Activated effector memory CD4-positive, alpha-beta T cell treated with anti-CD3 and anti-CD28 coated beads, Interleukin-2, amount 50 U/mL, for 16 hours (primary cell): ENCODE measurements at places on chromosomes 3 and 15.

- no peak for DNase-seq
Observed at GRCh38 chr15:84611631-84612030, 10.8 kb downstream of the ZSCAN2 start.

- DNase-seq: peak; percentile 48
Observed at GRCh38 chr15:69480932-69481331, 28.3 kb downstream of the RPLP1 start.

- DNase-seq: peak; percentile 50
Observed at GRCh38 chr15:31262143-31262530, 64.5 kb upstream of the KLF13 start.

DNA sequence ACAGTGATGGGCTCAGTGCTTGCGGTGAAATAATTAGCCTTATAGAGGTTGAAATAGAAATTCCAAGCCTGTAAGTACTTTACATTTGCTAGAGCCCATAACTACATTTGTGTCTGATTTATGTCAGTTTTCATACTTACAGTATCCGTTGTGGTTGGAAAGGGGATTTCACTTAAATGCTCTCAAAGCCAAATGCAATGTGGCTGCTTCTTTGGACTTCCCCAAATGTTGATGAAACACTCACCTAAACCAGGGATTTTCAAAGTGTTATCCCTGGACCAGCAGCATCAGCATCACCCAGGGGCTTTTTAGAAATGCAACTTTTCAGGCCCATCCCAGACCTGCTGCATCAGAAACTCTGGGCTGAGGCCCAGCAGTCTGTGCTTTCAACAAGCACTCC is 378.7 kb downstream of the MCTP2 start:
- no peak for DNase-seq

GRCh38 chr15:39211108-39211979 is 369.5 kb upstream of the THBS1 start:
- no peak for DNase-seq

GRCh38 chr15:78382114-78382880 is 42.1 kb downstream of the CRABP1 start:
- no peak for DNase-seq

DNA sequence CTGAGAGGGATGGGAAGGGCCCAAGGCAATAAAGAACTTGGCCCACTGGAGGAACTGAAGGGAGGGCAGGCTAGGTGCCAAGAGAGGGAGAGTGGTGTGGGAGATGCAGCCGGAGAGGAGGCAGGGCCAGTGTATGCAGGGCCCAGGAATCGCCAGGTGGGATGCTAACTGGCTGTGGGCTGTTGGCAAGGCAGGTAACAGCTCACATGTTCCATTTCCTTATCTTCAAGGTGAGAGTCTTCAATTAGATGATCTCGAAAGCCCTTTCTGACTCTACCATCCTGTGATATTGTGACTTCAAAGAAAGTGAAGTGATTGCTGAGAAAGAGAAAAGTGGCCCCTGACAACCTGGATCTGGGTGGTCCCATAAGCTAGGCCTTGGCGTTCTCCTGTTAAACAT is 49.0 kb downstream of the CASR start:
- no peak for DNase-seq

DNA sequence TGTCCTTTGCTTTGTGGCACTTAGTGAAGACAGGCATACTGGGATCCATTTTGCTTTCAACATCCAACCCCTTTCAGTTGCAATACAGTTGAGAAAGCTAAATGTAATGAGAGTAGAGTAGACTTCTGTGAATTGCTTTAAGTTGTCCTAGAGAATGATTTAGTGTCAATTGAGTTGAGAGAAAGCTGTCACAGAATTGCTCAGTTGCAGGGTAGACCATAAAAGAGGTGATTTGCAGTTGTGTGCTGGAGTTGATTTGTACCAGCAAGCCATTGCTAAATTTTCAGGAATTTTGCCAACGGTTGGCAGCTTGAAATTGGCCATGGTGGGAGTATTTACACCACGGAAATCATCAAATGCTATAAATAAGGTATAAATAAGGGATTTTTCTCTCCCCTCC is 2.2 kb downstream of the ABHD5 start:
- no peak for DNase-seq

DNA sequence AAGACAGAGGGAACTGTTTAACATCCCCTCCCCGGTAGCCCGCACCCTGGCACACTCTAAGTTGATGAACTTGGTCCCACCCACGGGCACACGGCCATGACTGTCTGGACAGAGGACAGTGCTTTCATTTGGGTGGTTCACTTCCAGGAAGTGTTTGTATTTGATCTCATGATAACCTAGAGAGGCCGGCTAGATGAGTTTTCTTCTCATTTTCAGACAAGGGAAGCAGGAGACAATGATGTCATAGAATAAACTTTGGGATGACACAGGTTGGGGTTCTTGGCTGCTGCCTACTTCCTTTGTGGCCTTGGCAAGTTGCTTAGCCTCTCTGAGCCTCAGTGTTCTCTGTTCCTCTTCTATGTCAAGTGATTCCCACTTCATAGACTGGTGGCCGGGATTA is 16.1 kb upstream of the LYSMD4 start:
- DNase-seq: no peak

GRCh38 chr3:29949940-29950616 is 656.3 kb upstream of the TGFBR2 start:
- DNase-seq: no peak

DNA sequence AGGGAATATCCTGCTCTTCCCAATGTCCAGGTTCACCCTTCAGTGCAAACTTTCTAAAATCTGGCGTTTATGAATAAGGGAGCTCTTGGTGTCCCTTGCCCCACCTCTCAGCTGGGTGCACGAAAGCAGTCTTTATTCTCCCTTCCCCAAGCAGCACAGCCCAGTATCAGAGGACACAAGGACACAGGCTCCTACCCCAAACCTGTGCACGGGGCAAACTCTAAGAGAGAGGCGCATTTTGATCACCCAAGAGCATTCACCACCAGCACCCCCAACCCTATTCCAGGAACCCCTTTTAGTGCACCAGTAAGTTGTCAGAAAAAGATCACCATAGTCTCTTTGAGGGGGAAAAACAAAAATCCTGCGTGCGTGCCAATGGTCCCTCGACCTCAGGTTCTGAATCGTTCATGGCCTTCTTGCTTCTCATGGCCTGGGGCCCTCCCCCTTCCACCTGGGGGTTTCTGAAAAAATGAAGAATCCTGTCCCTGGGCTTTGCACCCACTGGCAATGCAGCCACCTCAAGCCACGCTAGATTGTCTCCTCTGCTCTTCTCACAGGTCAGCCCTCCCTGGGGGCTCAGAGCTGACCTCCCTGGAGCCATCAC is 78.9 kb downstream of the FAM174B start:
- DNase-seq: no peak

- no peak for DNase-seq
Observed at GRCh38 chr3:131402391-131403039, 20.9 kb downstream of the NUDT16 start.

GRCh38 chr3:97680696-97681095 is 83.9 kb upstream of the ARL6 start:
- DNase-seq: no peak

DNA sequence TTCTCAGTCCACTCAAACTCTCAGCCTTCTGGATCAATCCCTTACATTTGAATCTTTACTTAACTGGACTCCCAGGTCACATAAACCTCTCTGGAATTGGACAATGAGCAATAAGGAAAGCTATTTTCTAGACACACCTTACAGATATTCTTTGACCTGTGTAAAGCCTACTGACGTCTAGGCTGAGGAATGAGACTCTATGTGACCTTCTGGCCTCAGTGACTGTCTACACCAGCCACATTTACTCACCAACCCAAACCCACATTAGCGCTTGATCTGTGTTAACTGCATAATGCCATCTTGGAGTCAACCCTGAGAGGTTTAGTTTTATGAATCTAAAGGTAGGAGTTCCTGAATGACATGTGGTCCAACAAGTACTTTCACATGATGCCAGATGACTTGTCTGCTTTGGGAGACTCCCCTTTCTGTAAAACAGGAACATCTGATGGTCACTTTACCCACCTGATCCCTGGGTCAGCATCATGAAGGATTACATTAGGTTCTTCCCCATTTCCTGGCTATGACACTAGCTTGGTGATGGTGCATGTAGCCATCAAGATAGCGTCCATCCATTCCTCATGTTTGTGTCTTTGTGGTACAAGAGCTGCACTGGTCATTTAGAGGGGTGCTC is 11.4 kb upstream of the COMMD2 start:
- no peak for DNase-seq

GRCh38 chr3:58150810-58151199 is 60.0 kb downstream of the DNASE1L3 start:
- DNase-seq: no peak

- DNase-seq: no peak
Observed at GRCh38 chr3:72310419-72311380, 525.8 kb upstream of the PROK2 start.

- no peak for DNase-seq
Observed at GRCh38 chr15:29701151-29701550, 121.1 kb downstream of the TJP1 start.

GRCh38 chr3:128933213-128933921 is 53.9 kb downstream of the ACAD9 start:
- DNase-seq: no peak

DNA sequence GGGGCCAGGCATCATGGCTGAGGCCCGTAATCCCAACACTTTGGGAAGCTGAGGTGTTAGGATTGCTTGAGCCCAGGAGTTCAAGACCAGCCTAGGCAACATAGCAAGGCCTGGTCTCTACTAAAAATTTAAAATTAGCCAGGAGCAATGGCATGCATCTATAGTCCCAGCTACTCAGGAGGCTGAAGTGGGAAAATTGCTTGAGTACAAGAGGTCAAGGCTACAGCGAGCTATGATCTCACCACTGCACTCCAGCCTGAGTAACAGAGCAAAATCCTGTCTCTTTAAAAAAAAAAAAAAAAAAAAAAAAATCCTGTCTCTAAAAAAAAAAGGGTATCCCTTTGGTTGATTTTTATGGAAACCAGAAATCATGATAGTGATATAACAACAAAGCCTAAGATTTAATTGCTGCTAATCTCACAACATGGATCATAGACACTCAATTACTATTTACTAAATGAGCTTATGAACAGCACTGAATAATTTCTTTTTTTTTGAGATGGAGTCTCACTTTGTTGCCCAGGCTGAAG is 12.1 kb downstream of the PCLAF start:
- DNase-seq: no peak

- DNase-seq: peak; percentile 41
Observed at GRCh38 chr3:50117120-50117519, 28.4 kb downstream of the RBM5 start.

DNA sequence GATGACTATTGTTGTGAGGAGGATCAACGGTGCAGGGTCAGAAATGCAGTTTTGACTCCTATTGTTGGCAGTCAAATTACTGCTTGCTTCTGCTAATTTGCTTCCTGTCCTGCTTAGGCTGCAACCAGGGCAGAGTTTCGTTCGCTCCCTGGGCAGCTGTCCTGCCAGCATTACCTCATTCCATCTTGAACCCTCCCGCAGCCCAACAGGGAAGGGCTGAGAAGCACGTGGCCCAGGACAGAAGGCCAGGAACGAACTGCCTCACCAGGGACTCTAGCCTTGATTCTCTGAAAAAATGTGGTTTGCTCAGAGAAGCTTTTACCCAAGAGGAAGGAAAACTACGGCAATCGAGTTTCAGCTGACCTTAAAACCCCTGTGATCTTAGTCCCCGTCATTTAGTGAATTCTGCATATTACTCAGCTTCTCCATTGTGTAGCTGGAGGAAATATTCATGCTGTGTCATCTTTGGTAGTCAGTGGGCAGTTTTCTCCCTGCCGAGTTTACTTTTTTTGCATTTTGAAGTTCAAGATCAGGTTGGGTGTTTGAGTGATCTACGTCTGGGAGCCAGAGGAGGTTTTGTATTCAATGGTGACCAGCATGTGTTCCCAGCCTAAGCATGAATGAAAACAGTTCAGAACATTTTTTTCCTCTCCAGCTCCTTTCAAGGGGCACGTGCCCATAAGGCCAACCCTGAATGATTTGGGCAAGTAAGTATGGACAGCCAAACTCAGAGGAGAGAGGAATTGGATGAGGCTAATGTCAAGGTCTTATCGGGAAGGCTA is 23.0 kb downstream of the TLNRD1 start:
- DNase-seq: no peak

DNA sequence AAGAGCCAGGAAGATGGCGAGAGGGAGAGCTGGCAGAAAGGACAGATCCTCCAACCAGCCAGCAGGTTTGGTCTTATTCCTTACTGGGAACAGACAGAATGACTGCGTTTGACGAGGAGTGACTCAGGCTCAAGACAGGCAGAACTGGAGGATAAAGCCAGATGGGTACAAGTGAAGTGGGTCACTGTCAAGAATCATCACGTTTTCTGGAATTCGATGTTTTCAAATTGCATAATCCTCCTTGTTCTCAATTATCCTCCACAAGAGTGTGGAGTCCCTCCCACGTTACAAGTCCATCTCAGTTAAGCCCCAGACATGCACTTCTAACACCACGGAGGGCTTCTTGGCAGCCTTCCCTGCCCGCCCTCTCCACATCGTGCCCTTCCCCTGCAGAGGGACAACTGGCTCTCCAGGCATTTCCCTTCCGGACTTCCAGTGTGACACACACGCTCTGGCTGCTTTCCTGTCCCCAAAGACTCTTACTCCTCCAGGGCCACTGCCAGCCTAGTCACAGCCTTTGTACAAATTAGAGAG is 183.1 kb downstream of the CHST2 start:
- no peak for DNase-seq

GRCh38 chr3:115478359-115478758 is 145.0 kb upstream of the GAP43 start:
- no peak for DNase-seq

DNA sequence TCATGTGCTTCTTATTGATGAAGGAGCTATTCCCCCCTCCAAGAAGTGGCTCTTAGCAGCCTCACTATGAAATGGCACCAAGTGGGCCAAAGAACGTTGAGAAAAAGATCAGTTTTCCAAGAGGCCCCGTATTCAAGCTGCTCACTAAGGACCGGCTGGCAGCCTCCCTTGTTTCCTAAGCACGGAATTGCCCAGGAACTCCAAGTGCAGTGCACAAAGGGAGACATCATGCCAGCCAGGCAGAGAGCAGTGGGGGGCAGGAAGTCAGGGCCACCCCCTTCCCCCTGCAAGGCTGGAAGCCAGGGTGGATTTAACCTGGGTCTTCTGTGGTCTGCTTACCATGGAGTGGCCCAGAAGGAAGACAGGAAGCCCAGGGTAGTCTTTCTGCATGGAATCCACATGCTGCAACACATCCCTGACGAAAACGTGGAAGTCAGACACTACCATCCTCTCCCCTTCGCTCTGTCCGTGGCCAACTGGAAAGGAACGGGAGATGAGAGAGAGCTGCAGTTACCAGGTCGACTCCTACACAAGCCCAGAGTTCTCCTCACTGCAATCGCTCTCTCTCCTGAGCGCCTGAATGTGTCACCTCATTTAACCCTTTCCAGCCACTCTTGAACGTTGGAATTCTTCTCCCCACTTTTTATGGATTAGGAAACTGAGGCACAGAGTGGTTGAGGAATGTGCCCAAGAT is 49.5 kb downstream of the ABTB1 start:
- DNase-seq: peak; percentile 12
